Dermis blood vessel endothelial cell (primary cell): ENCODE measurements at places on chromosomes 3 and 15.
A peak's percentile ranks its signal among the peaks of the same experiment; 100 is the strongest.

DNA sequence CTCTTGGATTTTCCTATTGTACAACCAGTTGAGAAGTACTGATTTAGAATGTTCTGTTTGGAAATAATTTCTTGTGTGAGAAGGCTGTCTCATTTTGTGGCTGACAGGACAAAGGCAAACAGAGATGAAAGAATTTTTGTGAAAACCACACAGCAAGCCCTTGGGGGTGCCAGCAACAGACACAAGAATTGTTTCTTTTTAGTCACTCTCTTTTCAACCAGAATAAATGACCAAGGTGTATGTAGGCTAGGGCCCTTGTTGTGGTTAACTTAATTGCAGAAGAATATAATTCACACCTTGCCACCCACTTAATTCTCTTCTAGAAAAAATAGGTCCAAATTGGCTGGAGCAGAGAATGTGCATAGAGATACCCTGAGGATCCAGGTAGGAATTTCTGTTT lies 329.4 kb upstream of the TBC1D5 start:
- no peak for DNase-seq

GRCh38 chr15:38795471-38796245 lies 231.0 kb upstream of the RASGRP1 start:
- no peak for DNase-seq

DNA sequence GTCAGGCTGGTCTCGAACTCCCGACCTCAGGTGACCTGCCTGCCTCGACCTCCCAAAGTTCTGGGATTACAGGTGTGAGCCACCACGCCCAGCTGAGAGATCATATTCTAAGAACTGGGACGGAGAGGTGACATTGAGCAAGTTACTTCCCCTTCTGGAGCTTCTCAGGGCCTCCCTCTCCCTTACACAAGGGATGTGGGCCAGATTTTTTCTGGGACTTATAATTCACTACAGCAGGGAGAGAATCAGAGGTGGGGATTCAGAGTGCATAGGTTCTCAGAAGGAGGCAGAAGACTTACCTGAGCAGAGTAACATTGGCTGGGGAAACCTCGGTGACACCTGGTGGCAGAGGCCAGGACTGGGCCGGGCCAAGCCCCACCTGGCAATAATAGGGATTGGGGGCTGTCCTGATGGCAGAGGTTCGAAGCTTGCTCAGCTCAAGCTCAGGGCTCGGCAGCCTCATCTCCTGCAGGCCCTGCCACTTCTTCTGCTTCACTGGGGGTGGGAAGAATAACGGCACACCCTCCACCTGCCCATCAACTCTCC lies 6.8 kb downstream of the LTK start:
- DNase-seq: no peak

GRCh38 chr15:74626336-74626735 lies 10.7 kb downstream of the CLK3 start:
- DNase-seq: no peak

DNA sequence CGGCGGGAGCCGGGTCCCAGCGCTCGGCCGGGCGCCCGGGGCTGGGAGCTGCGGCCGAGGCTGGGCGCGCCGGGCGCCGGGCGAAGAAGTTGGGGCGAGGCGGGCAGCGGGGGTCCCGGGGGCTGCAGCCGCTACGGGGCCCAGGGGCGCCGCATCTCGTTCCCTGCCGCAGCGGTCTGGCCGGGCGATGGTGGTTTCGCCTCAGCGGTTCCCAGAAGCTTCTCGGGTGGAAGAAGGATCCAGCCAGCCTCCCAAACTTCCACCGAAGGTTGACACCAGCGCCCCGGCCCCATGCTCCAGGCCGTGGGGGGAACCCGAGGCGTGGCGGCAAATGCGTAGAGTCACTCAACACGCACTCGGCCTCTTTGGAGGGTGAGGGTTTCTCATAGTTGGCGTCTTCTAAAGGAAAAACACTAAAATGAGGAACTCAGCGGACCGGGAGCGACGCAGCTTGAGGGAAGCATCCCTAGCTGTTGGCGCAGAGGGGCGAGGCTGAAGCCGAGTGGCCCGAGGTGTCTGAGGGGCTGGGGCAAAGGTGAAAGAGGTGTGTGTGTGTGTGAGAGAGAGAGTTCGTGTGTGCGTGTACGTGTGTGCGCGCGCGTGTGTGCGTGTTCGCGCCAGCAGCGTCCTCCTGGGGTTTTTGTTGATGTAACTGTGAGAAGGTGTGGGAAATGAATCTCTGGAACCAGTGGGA lies 940 bp downstream of the BOC start:
- peak; percentile 18 for DNase-seq
